Peyer's patch (tissue), 4 donors: ENCODE measurements at places on chromosomes 7 and 10.

GRCh38 chr10:97718659-97719142, 5.2 kb downstream of the MARVELD1 start:
- no peak for DNase-seq
- no peak overlapping the region for H3K4me3 ChIP-seq
- H3K27me3 ChIP-seq = no peaks in the 10 kb centered on the region
- H3K27ac ChIP-seq = peak overlapping the region; percentile 54
- no peaks in the 10 kb centered on the region for H3K36me3 ChIP-seq
- H3K4me1 ChIP-seq = peaks cover 6% of the 10 kb centered on the region

DNA sequence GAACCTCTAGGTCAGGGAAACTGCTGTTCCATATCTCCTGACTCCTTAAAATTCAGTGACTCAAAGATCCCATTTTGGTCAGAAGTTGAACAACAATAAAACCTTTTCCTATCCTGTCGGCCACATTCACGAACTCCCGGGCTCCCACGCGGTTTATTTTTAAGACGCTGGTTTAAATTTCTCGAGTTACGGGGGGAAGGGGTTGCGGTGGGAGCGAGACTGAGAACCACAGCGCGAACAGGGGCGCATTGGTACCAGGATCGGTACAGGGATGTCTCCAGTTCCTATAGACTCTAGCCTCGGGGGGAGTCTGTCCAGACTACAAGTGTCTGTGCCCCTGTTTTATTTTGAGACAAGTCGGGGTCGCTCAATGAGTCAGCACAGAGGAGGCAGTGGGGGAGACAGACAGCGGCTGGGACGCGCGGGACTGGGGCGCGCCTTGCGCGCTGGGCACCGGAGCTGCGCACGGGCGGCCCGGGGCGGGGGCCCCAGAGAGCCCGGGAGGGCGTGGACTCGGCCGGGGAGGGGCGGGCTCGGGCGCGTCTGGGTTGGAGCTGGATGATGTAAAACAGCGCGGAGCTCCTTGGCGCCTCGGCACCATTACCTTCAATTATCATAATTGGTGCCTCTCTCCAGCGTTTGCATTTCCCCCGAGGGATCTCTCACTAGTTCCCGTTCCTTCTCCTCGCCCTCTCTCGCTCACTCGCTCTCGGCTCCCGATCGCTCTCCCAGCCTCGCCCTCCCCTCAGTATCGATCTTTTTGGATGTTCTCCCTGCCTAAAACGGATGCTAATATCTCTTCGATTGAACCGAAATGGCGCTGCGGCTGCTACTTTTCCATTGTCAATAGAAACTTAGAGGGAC, 8.7 kb upstream of the BAMBI start:
- H3K27me3 ChIP-seq = no peaks in the 10 kb centered on the region
- no peaks in the 10 kb centered on the region for H3K4me1 ChIP-seq
- H3K27ac ChIP-seq = no peak overlapping the region
- DNase-seq = no peak
- H3K4me3 ChIP-seq = no peak overlapping the region
- no peaks in the 10 kb centered on the region for H3K36me3 ChIP-seq

- H3K4me1 ChIP-seq = peaks cover 15% of the 10 kb centered on the region
- H3K27ac ChIP-seq = peak overlapping the region; percentile 67
- H3K4me3 ChIP-seq = no peak overlapping the region
These were observed 8.7 kb downstream of the HUS1 start for GRCh38 chr7:47970761-47971160.

DNA sequence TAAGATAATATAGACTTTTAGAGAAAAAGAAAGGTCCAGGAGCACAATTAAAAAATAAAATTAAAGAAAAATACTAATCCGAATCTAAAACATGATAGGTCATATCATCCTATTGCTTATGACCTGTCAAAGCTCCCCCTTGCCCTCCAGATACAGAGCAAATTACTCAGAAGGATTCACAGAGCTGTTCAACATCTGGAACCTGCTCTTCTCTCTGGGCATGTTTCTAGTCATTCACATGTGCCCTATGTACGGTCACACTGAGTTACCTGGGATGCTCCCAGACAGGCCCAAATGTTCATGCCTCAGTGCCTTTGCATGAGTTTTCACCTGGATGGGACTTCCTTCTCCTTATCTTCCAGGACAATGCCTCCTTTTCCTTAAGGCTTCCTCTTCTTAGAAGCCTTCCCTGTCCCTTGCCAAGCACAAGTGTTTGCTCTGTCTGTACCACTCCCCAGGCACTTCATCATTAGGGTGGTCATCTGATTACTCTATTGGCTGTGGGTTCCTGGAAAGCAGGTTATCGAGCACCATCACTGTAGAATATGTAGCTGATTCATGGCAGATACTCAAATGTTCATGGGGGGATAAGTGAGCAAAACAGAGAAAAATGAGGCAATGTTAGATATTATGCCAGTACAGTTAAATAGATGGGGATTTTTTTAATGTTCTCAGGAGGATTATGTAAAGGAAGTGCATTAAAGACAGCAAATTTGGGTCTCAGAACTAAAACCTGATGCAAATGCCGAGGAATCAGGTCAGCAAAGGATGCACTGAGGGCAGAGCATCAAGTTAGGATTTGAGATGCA, 12.0 kb upstream of the AOAH start:
- no peak for DNase-seq
- H3K36me3 ChIP-seq = no peaks in the 10 kb centered on the region
- no peaks in the 10 kb centered on the region for H3K27me3 ChIP-seq
- H3K4me1 ChIP-seq = peaks cover 7% of the 10 kb centered on the region

- no peak for DNase-seq
- no peaks in the 10 kb centered on the region for H3K27me3 ChIP-seq
These were observed 41.1 kb downstream of the ASZ1 start for GRCh38 chr7:117386110-117386706.
